ENCODE measurements at places on chromosomes 2 and 18.

DNA sequence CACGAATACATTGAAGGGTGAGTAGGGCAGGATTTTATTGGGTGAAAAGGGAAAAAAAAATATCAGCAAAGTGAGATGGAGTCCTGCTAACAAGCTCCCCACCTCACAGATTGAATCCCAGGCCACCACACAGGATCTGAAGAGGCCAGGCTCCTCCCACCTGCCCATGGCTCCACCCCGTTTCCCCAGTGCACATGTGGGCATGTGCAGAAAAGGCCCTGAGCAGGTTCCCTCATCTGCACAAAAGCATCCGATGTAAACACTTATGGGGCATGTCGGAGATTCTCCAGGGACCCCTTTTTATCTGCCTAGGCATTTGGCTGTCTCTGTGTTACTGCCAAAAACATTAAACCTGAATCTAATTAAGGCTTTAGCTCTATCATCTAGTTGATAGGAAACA is 35.2 kb downstream of the SKA1 start:
- DNase-seq: no peak

DNA sequence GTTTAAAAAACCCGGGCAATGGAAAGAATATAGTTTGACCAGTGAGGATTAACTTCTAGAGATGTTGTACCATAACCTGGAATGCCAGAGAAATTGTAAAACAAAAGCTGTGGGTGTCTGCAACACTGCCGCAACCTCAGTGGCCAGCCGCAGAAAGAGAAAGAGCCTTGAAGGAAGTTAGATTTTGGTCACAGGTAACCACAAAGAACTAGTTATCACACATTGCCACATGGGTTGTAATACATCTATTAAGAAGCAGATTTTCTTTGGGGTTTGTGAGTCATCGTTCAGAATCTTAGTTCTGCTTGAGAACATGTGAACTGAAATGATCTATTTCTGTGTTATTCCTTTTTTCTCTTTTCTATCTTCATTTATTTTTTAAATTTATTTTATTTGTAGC is 222.9 kb upstream of the AGAP1 start:
- peak; percentile 84 for DNase-seq

GRCh38 chr2:216508229-216508628 is 9.6 kb downstream of the RPL37A start:
- DNase-seq: no peak

DNA sequence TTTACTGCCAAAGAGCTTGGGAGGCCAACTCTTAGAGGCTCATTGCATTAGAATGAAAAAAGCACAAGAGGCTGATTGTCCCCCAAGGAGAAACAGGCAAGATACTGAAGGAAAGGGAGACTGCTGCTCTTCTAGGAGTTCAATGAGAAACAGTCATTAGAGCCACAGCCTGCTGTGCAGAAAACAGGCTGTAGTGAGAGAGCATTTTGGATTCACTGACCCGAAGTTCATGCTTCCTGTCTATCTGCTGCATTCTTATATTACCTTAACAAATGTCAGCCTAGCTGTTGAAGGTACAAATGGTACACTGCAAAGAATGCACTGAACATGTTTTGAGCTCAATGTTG is 423.3 kb downstream of the SETBP1 start:
- DNase-seq: no peak

DNA sequence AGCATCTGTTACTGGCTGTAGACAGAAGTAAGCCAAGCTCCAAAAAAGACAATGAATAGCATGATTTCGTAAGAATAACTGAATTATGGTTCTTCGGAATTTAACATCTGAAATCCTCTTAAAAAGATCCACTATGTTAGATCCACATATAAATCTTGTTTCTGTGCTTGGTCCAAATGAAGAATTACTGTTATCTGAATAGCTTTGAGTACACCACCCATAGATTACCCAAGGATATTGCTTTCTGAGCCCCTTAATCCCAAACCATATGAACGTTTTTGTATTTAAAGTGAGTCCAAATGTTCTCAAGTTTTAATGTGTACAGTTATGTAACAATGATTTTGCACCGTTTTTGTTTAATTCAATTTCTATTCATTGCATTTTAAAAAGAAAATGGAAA is 124.9 kb downstream of the DSC3 start:
- DNase-seq: no peak

GRCh38 chr18:7470101-7470500 is 97.0 kb upstream of the PTPRM start:
- no peak for DNase-seq

- DNase-seq: no peak
These were observed at the start of gene SEMA4C for GRCh38 chr2:96869822-96870625. SEMA4C (minus strand) TSS chr2:96870080; CDS start chr2:96867886, 2,194 bp downstream.

All from activated CD4-positive, alpha-beta T cell treated with anti-CD3 and anti-CD28 coated beads, Interleukin-2, amount 50 U/mL, for 16 hours (primary cell).